ENCODE measurements at places on chromosomes 16 and 17. TPM values are rescaled to one million over a fixed set of nuclear protein-coding genes. Genes with fewer than 3 reads are reported as not detected.

DNA sequence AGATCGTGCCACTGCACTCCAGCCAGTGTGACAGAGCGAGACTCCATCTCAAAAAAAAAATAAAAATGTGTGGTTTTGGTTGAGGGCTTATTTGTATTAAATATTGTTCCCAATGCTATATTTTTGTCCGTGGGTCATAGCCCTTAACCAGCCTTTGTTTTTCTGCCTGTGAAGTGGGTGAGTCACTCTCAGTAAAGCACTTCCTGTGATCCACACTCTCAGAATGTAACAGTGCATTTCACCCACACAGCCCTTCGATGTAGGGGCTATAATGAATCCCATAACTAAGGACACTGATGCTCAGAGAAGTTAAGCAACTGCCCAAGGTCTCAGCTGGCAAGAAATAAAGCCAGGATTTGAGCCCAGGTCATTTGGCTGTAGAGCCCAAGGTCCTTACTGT, 34.7 kb upstream of the POLR3E start:
- H3K27me3 ChIP-seq = no peaks in the 10 kb centered on the region
- no peaks in the 10 kb centered on the region for H3K4me1 ChIP-seq
- H3K27ac ChIP-seq = no peak overlapping the region
- no peak overlapping the region for H3K4me3 ChIP-seq
- DNase-seq = no peak

- no peaks in the 10 kb centered on the region for H3K27me3 ChIP-seq
- H3K36me3 ChIP-seq = no peaks in the 10 kb centered on the region
- no peak for DNase-seq
Observed at GRCh38 chr17:74020522-74020921, 183.0 kb upstream of the RPL38 start.

- no peaks in the 10 kb centered on the region for H3K36me3 ChIP-seq
- no peak within 1 kb of the TSS for H3K27ac ChIP-seq
- H3K27me3 ChIP-seq = no peaks in the 10 kb centered on the region
- no peak for DNase-seq
- peak within 1 kb of the TSS; percentile 4 for H3K4me3 ChIP-seq
- H3K4me1 ChIP-seq = no peaks in the 10 kb centered on the region
Observed at GRCh38 chr17:35879773-35880654, at the start of gene CCL5. Gene CCL5 (minus strand): TSS chr17:35880360.

GRCh38 chr17:27854163-27854562, 39.0 kb downstream of the LYRM9 start:
- no peaks in the 10 kb centered on the region for H3K36me3 ChIP-seq
- no peaks in the 10 kb centered on the region for H3K27me3 ChIP-seq
- no peak for DNase-seq
- H3K4me1 ChIP-seq = no peaks in the 10 kb centered on the region

ZNF423 gene
- 10.3 TPM for total RNA-seq

Data from vagina (tissue), 2 donors.